ENCODE measurements at places on chromosomes 3 and 15.

GRCh38 chr15:88208396-88208795 is 48.1 kb downstream of the NTRK3 start:
- H3K4me1 ChIP-seq: no peaks in the 10 kb centered on the region
- peaks cover 7% of the 10 kb centered on the region for H3K27me3 ChIP-seq
- no peak overlapping the region for H3K4me3 ChIP-seq
- no peak for DNase-seq

DNA sequence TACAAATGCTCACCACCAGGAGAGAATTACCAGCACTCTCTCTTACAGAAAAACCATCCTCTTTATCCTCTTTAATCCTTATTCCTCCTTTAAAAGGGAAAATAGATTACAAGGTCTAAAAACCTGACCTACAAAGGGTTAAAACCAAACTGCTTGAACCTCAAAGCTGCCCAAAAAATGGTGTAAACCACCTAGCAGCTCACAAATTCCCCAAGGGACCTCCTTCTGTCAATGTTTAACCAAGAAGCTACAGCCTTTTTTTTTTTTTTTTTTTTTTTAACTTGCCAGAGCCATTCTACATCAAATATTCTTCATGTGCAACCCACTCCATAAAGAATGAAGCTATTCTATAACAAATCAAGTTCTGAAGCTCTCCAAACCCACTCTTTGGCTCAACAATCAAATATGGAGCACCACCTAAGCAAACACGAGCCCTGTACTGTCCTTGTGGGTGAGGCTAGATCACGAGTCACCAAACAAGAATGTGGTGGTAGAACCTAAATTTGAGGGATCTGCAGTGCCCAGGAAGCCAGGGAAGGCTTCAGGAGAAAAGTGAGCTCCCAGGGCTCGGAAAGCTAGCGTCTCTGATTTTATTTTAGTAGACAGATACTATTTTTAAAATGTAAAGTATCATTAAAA is 20.1 kb downstream of the OSBPL10 start:
- peak overlapping the region; percentile 94 for H3K27ac ChIP-seq
- H3K4me1 ChIP-seq: peaks cover 80% of the 10 kb centered on the region
- H3K36me3 ChIP-seq: peaks cover 11% of the 10 kb centered on the region
- peak overlapping the region; percentile 78 for H3K4me3 ChIP-seq

- H3K27me3 ChIP-seq: peaks cover 32% of the 10 kb centered on the region
- no peaks in the 10 kb centered on the region for H3K4me1 ChIP-seq
- H3K4me3 ChIP-seq: no peak overlapping the region
- DNase-seq: no peak
- no peak overlapping the region for H3K27ac ChIP-seq
- H3K36me3 ChIP-seq: no peaks in the 10 kb centered on the region
These were observed 31.2 kb downstream of the PCSK6 start for GRCh38 chr15:101458158-101458900.

- no peak overlapping the region for H3K27ac ChIP-seq
- peaks cover 8% of the 10 kb centered on the region for H3K36me3 ChIP-seq
- DNase-seq: no peak
- peaks cover 20% of the 10 kb centered on the region for H3K4me1 ChIP-seq
- H3K27me3 ChIP-seq: no peaks in the 10 kb centered on the region
- H3K4me3 ChIP-seq: no peak overlapping the region
These were observed 65.6 kb downstream of the ZBTB20 start for GRCh38 chr3:115081444-115081843.

- H3K4me3 ChIP-seq: no peak overlapping the region
- H3K27ac ChIP-seq: no peak overlapping the region
- no peaks in the 10 kb centered on the region for H3K36me3 ChIP-seq
- DNase-seq: no peak
- no peaks in the 10 kb centered on the region for H3K27me3 ChIP-seq
- H3K4me1 ChIP-seq: no peaks in the 10 kb centered on the region
These were observed 208.4 kb downstream of the PLOD2 start for GRCh38 chr3:145952536-145952935.

GRCh38 chr3:66952357-66952756 is 45.8 kb upstream of the KBTBD8 start:
- H3K27me3 ChIP-seq: no peaks in the 10 kb centered on the region
- no peak for DNase-seq
- no peaks in the 10 kb centered on the region for H3K4me1 ChIP-seq
- H3K36me3 ChIP-seq: no peaks in the 10 kb centered on the region

DNA sequence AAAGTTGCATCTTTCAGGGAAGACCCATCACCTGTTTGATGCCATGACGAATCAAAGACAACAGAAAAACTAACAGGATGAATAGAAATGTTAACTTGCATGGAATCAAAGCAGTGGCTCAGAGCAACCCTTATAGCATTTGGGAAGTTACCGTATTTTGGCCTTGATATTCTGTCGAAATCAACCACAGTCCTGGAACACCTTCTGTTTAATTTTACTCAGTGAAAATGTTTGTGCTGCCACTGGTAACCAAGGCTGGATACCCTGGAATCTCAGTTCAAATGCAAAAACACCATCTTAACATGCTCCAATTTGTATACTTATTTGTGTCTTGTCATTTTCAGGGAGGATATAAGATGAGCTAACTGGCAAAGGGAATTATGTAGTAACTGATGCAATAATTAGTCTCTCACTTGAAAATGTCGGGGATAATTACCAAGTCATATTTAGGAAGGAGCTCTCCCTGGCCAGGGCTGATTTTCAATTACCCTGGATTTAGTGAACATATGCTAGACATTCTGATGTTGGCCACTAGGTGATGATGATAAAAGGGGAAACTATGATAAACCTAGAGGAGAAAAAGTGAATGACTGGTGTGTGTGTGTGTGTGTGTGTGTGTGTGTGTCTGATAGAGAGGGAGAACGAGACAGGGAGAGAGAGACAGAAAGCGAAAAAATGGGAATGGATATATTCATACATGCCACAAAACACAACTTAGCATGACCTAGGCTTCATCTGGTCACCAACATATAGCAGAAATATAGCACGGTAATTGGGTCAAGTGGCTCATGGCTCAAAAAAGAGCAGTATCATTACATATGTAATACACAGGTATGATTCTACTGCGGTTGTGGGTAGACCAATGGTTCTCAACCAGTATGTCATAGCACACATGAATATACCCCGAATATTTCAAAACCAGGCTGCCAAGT is 19.0 kb upstream of the PRICKLE2 start:
- DNase-seq: no peak
- H3K4me1 ChIP-seq: no peaks in the 10 kb centered on the region

DNA sequence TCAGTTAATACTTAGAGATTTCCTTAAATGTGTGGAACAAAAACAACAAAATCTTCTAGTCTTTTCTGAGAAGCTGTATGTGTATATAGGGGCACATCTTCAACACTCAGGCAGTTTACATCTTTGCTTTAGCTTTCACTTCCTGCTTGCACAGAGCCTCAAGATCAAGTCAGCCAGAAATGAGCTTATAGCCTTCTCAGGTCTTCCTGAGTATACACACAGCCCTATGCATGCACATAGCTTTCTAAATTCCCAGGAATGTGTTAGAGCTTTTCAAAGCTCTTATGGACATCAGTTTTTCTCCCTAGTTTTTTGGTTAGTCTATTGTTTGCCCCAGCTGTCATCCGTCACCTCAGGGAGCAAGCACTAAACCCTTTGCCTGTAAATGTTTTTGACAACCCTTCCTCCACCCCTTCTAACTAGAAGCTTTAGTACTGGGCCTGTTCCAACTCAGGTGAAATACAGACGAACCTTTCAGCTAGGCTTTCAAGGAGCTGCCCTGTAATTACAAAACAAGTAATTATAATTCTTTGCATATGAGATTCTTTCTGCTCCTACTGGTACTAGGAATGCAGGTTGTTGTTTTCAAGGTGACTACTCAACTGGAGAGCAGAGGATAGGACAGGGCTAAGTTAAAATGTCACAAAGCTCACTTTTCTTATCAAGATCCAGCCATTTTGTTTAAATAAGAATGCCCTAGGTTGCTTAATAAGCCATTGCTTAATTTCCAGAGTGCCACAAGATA is 22.6 kb upstream of the MTMR10 start:
- H3K27ac ChIP-seq: peak overlapping the region; percentile 86
- H3K36me3 ChIP-seq: peaks cover 7% of the 10 kb centered on the region
- DNase-seq: no peak
- H3K4me3 ChIP-seq: peak overlapping the region; percentile 50

DNA sequence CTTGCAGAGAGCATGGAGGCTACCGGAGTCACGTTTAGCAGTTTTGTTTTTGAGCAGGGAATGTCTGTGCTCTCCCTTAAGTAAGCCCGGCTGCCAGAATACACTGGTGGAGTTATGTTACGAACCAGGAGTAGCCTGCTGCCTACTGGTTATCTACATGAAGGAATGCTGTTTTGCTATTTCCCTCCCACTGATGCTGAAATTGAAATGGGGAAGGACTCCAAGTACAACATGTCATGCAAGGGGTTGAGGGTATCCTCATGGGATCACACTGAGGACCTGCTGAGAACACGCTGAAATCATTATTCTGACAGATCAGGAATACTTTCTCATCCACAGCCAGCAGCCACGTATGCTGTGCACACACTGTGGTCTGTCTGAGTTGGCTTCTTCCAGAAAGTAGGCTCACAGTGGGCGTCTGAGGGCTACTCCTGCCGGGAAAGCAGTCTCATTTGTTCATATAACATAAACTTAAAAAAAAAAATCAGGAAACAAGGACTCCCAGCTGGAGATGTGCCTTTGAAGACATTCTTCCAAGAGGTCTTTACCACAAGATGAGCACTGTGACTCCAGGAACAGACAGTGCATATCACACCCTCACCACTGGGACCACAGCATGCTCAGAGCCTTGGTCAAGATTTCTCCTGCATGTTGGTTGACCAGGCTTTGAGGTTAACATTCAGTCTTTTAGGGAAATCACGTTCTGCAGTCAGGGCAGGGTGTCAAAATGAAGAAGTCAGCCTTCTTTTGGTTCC is 300.4 kb upstream of the RASGRP1 start:
- no peak overlapping the region for H3K4me3 ChIP-seq
- no peaks in the 10 kb centered on the region for H3K4me1 ChIP-seq
- DNase-seq: no peak
- peaks cover 4% of the 10 kb centered on the region for H3K27me3 ChIP-seq
- H3K36me3 ChIP-seq: no peaks in the 10 kb centered on the region
- no peak overlapping the region for H3K27ac ChIP-seq

DNA sequence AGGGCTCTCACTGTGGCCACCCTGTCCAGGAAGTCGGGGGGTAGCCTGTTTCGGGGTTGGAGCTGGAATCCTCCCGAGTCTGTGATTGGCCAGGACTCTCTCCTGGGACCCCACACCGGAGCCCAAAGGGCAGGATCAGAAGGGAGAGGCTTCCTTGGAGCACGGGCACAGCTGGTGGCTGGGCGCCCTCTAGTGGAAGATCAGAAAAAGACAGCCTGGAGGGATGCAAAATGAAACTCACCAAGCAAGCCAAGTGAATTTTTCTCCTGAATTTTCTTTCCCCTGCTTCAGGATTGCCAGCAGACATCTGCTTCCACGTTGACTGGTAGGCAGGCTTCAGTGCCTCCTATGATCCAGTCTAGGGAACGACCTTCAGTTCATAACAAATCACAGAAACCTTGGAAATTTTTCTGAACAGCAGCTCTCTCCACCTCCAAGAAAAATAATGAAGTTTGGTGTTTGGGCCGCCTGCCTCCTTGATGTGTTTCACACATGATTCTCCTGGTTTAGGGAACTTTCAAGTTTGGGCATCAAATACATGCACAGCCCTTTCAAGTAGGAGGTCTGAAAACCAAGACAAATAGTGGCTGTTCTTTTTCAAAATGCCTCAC is 224.6 kb downstream of the VPS13C start:
- no peaks in the 10 kb centered on the region for H3K36me3 ChIP-seq
- peaks cover 3% of the 10 kb centered on the region for H3K4me1 ChIP-seq
- H3K27me3 ChIP-seq: peaks cover 33% of the 10 kb centered on the region
- no peak overlapping the region for H3K27ac ChIP-seq

DNA sequence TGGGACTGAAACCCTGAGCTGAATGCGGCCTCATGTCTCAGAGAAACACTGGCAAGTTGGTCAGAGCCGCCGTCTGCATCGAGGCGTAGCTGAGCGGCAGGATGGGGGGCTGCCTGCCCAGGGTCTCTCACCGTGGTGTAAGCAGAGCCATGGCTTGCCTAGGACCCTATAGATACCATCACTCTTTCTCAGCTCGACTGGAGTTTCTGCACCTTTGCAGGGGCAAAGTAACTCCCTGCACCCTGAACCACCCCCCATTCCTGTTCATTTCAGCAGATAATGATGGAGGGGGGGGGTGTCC is 28.4 kb upstream of the NR2E3 start:
- H3K4me1 ChIP-seq: peaks cover 5% of the 10 kb centered on the region
- no peak for DNase-seq
- H3K27me3 ChIP-seq: peaks cover 16% of the 10 kb centered on the region

DNA sequence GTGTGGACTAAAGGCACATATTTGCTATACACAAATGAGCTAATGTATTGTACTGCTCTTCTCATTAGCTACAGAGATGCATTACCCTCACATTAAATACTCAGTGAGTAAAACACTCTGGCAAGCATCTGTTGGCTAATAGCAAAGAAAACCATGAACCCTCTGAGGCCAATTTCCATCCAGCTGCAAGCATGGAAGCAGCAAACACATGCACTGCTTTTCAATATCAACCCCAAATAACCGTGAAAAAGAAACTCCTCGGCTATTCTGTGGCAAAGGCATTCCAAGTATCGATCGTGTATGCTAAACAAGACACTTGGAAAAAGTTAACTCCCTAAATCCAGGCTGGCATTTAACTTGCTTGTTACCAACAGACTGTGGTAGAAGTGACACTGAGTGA is 67.0 kb downstream of the PEAK1 start:
- no peak overlapping the region for H3K27ac ChIP-seq
- H3K4me1 ChIP-seq: peaks cover 7% of the 10 kb centered on the region
- no peak overlapping the region for H3K4me3 ChIP-seq
- no peaks in the 10 kb centered on the region for H3K27me3 ChIP-seq
- H3K36me3 ChIP-seq: peaks cover 7% of the 10 kb centered on the region

- H3K4me3 ChIP-seq: no peak overlapping the region
- no peak for DNase-seq
- H3K36me3 ChIP-seq: peaks cover 26% of the 10 kb centered on the region
- no peaks in the 10 kb centered on the region for H3K27me3 ChIP-seq
- H3K4me1 ChIP-seq: peaks cover 17% of the 10 kb centered on the region
- H3K27ac ChIP-seq: peak overlapping the region; percentile 16
These were observed 154.3 kb downstream of the PLCL2 start for GRCh38 chr3:17038900-17039553.

- DNase-seq: no peak
- no peak overlapping the region for H3K4me3 ChIP-seq
- H3K4me1 ChIP-seq: no peaks in the 10 kb centered on the region
- no peaks in the 10 kb centered on the region for H3K36me3 ChIP-seq
These were observed 104.0 kb upstream of the SLC6A6 start for GRCh38 chr3:14298442-14298841.

- peak overlapping the region; percentile 86 for H3K27ac ChIP-seq
- DNase-seq: peak; percentile 47
- no peaks in the 10 kb centered on the region for H3K27me3 ChIP-seq
- H3K4me3 ChIP-seq: peak overlapping the region; percentile 32
- peaks cover 33% of the 10 kb centered on the region for H3K4me1 ChIP-seq
These were observed 119.0 kb upstream of the RASGRP1 start for GRCh38 chr15:38683382-38684242.

- no peak overlapping the region for H3K4me3 ChIP-seq
- H3K36me3 ChIP-seq: no peaks in the 10 kb centered on the region
- no peaks in the 10 kb centered on the region for H3K27me3 ChIP-seq
- DNase-seq: no peak
- no peak overlapping the region for H3K27ac ChIP-seq
These were observed 158.4 kb downstream of the FHIT start for GRCh38 chr3:61092870-61093269.
